ENCODE measurements at places on chromosomes 4 and X. TPM values are rescaled to one million over a fixed set of nuclear protein-coding genes. Genes with fewer than 3 reads are reported as not detected.

Gene OCIAD1
- 110 TPM for total RNA-seq

GRCh38 chr4:176376032-176376614 is 56.4 kb downstream of the SPCS3 start:
- no peak overlapping the region for H3K27ac ChIP-seq
- no peaks in the 10 kb centered on the region for H3K27me3 ChIP-seq
- no peaks in the 10 kb centered on the region for H3K4me1 ChIP-seq

DNA sequence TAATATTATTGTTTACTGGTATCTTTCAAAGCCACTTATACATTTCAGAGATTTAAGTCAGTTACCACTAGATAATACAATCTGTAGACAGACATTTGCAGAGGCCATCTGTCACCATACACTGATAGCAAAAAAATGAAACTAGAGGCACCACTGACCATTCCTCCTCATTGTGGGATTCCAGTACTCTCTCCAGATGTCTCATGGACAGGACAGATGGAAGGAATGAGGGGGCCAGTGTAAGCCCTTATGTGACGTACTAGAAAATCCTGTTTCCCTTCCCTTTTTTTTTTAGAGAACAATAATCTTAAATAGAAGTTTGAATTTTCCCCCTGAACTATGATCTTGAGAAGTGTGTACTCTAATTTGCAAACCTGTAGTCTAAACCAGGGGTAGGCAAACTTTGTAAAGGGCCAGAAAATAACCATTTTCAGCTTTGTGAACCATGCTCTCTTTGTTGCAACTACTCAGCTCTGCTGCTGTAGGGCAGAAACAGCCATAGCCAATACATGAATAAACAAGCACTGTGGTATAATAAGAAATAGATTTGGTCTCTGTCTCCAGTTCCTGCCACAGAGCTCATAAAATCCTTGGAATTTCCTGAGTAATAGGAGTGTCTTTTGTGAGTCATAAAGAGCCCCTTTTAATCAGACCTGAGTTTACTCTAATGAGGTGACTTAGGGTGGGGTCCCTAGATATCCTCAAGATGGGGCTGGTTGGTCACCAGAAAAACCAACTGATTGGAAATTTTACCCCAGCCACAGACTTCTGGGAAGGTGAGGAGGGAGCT is 90.4 kb downstream of the MOSPD2 start:
- H3K4me1 ChIP-seq, result no peaks in the 10 kb centered on the region
- no peak for DNase-seq
- no peaks in the 10 kb centered on the region for H3K36me3 ChIP-seq
- H3K27ac ChIP-seq, result no peak overlapping the region

Gene CRLF2
- 0.19 TPM for total RNA-seq

GRCh38 chr4:133592106-133592505 is 443.0 kb downstream of the PCDH10 start:
- H3K27me3 ChIP-seq, result no peaks in the 10 kb centered on the region
- H3K36me3 ChIP-seq, result no peaks in the 10 kb centered on the region
- H3K27ac ChIP-seq, result no peak overlapping the region
- H3K4me1 ChIP-seq, result no peaks in the 10 kb centered on the region

DNA sequence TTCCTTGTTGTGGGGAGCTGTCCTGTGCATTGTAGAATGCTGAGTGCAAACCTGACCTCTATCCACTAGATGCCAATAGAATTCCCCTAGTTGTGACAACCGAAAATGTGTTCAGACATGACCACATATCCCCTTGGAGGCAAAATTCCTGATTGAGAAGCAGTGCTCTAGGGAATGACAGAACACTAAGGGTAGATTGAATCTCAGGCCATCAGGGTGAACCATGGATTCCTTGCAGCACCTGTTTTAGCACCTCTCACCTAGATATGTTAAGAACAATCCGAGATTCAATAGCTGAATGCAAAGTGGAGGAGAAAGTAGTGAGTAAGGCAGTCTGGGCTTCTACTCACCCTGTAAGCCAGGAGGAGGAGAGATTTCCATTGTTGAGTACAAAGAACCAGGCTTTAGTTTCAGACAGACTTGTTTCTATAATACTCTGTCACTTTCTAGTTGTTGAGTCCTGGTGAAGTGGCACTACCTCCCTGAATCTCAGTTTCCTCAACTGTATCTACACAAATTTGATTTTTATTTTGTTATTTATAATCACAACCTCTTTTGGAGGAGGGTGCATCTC is 111.0 kb upstream of the RAP2C start:
- no peaks in the 10 kb centered on the region for H3K27me3 ChIP-seq
- no peaks in the 10 kb centered on the region for H3K36me3 ChIP-seq
- no peak overlapping the region for H3K27ac ChIP-seq
- no peaks in the 10 kb centered on the region for H3K4me1 ChIP-seq
- no peak overlapping the region for H3K4me3 ChIP-seq
- no peak for DNase-seq

DNA sequence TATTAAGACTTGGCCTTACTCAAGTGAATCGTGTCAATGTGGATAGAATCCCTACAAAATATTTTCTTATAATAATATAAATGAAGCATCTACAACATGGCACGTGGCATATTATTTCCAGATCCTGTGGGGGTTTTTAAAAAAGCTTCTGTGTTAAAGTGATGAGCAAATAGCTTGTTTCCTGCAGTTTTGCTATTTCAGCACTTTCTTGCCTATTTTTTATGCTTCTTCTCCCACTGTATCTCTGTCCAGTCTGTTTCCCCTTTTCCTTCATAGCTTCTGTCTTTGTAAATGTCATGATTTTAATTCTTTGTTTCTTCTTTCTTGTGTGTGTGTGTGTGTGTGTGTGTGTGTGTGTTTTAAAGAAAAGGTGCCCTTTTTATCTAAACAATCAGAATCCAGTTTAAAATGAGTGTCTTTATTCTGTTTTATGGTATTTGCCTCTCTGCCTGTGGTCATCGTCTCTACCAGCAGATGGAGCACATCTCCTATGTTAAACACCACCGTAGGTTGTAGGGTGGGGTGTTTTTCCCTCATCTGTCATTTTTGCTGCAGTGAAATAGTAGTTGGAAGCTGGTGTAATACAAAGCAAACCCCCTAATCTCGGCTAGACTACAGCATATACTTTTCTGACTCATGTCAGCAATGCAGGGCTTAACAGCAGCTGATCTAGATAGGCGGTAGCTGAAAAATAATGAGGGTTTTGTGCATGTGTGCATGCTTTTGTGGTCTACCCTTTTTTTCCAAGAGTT is 33.1 kb downstream of the FTHL17 start:
- no peaks in the 10 kb centered on the region for H3K4me1 ChIP-seq
- H3K4me3 ChIP-seq, result no peak overlapping the region
- DNase-seq, result no peak
- H3K27ac ChIP-seq, result no peak overlapping the region
- H3K36me3 ChIP-seq, result no peaks in the 10 kb centered on the region

Gene CCNG2
- 22.9 TPM for total RNA-seq

DNA sequence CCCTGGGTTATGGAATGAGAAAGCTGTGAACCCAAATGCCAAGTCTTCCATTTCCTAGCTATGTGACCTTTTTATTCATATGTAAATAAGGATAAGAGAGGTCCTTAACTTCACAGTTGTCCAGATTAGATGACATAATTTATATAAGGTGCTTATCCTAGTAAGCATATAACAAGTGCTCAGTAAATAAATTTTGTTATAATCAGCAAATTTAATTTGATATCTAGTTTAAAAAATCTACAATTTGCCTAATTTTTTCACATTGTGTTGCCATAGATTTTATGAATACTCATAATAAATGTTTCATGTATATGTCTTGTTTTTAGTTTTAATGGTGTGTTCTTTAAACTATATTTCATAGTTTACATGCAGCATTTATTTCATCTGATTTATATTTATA is 130.4 kb upstream of the SPRY1 start:
- no peak for DNase-seq
- H3K27me3 ChIP-seq, result no peaks in the 10 kb centered on the region
- no peak overlapping the region for H3K27ac ChIP-seq
- H3K4me1 ChIP-seq, result no peaks in the 10 kb centered on the region

GRCh38 chrX:12467321-12467720 is 323.9 kb upstream of the PRPS2 start:
- no peak overlapping the region for H3K4me3 ChIP-seq
- no peaks in the 10 kb centered on the region for H3K36me3 ChIP-seq
- H3K4me1 ChIP-seq, result no peaks in the 10 kb centered on the region
- DNase-seq, result no peak
- no peak overlapping the region for H3K27ac ChIP-seq

DNA sequence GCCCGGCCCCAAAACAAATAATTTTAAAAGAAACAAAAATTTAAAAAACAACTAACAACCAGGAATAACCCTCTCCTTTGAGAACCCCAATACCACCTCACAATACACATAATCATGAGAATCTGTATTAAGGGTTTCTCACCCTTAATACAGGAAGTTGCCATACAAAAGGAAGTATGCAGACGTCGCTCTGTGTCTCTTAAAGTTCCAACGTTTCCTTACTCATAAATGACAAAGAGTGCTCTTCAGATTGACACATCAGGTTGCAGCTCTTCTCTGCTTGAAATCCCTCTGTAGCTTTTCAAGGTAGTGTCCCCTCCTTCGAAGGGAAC is 73.9 kb upstream of the IRF2 start:
- H3K27me3 ChIP-seq, result no peaks in the 10 kb centered on the region
- no peak overlapping the region for H3K4me3 ChIP-seq
- H3K36me3 ChIP-seq, result no peaks in the 10 kb centered on the region
- H3K27ac ChIP-seq, result no peak overlapping the region

DNA sequence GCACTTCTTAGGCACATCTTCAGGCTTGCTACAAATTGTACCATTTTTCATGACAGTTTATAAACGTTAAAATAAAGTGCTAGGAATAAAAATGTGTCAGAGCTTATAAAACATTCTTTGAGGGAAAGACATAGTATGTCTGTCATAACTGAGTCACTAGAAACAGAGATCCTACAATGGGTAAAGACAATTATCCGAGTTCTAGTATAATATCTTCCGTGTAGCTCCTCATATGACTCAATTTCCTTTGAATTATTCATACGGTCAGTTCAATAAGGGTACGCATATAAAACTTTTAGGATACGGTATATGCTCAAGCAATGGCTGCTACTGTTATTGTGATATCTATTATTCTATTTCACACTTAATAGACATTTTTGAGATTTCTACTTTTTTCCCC is 349.1 kb downstream of the PCDH10 start:
- H3K27ac ChIP-seq, result no peak overlapping the region
- H3K4me3 ChIP-seq, result no peak overlapping the region
- no peaks in the 10 kb centered on the region for H3K36me3 ChIP-seq
- H3K27me3 ChIP-seq, result no peaks in the 10 kb centered on the region
- H3K4me1 ChIP-seq, result no peaks in the 10 kb centered on the region

DNA sequence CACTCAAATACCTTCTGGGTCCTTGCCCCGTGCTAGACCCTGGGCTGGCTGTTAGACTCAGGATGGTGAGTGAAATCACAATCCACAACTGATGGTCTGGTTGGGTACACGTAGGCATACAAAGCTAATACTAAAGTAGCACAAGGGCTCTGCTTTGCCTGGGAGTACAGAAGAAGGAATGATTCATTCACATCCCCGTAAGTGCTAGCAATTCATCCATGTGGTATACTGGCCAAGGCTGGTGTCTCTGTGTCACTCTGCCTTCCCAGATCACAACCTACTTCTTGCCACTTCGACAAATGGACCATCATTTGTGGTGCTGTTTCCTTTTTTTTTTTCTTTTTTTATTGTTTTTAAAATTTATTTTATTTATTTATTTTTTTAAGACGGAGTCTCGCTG is 19.7 kb upstream of the RBM47 start:
- no peaks in the 10 kb centered on the region for H3K27me3 ChIP-seq
- H3K36me3 ChIP-seq, result no peaks in the 10 kb centered on the region
- no peak overlapping the region for H3K27ac ChIP-seq
- no peaks in the 10 kb centered on the region for H3K4me1 ChIP-seq
- DNase-seq, result no peak
- H3K4me3 ChIP-seq, result no peak overlapping the region

DNA sequence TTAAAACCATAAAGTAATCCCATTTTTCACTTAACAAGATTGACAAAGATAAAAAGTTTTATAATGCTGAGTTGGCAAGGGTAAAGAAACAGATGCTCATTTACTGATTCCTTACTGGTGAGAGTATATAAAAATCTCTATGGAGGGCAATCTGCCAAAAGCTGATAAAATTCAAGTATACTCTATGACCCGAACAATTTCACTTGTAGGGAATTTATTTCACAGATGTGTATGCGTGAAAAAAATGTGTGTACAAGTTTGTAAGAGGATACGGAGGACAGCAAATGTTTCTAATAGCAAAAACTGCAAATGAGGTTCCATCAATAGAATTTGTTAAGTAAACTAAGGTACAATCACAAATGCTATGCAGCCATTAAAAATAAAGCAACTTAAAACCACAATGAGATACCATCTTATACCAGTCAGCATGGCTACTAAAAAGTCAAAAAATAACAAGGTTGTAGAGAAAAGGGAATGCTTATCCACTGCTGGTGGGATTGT is 23.4 kb downstream of the DHX15 start:
- H3K27ac ChIP-seq, result no peak overlapping the region
- no peak for DNase-seq
- no peaks in the 10 kb centered on the region for H3K36me3 ChIP-seq
- H3K27me3 ChIP-seq, result no peaks in the 10 kb centered on the region

DNA sequence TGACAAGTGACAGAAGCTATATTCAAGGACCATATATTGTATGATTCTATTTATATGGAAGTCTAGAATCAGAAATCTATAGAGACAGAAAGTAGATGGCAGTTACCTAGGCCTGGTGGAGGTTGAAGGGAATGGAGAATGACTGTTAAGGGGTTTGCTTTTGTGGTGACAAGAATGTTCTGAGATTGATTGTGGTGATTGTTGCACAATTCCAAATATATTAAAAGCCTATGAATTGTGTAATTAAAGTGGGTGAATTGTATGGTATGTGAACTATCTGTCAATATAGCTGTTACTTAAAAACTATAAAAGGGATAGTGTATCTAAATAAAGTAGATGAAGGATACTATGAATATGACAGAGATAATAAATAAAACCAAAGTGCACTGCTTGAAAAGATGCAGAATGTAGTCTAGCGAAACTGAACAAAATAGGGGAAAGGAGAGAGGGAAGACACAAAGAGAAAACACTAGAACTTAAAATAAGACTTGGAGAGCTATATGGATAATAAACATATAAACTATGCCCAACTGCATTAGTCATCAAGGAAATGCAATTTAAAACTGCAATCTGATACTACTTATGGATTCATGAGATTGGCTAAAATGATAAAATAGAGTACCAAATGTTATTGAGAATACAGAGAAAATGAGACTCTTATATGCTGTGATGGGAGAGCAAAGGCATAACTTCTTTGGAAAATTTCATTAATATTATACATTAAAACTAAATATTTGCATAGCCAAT is 82.1 kb upstream of the BANK1 start:
- H3K27ac ChIP-seq, result no peak overlapping the region
- no peak for DNase-seq
- peaks cover 4% of the 10 kb centered on the region for H3K27me3 ChIP-seq
- no peaks in the 10 kb centered on the region for H3K4me1 ChIP-seq
- no peak overlapping the region for H3K4me3 ChIP-seq

DNA sequence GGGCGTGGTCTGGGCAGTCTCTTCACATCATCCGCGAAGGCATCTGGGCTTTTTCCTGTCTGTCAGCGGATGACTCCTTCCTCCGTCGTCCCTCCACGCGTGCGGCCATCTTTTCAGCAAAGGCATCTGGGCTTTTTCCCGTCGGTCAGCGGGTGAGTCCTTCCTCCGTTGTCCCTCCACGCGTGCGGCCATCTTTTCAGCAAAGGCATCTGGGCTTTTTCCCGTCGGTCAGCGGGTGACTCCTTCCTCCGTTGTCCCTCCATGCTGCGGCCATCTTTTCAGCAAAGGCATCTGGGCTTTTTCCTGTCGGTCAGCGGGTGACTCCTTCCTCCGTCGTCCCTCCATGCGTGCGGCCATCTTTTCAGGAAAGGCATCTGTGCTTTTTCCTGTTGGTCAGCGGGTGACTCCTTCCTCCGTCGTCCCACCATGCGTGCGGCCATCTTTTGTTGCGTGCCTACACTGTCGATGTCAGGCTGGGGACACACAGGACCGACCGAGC is 12.3 kb upstream of the TMEM271 start:
- H3K27ac ChIP-seq, result no peak overlapping the region
- H3K36me3 ChIP-seq, result no peaks in the 10 kb centered on the region
- H3K4me1 ChIP-seq, result no peaks in the 10 kb centered on the region
- no peaks in the 10 kb centered on the region for H3K27me3 ChIP-seq

Gene TMPRSS11D
- total RNA-seq, result not detected

All from CD4-positive, alpha-beta memory T cell (primary cell).